ENCODE measurements at places on chromosomes 6 and 20.

- DNase-seq: no peak
These were observed 6.2 kb downstream of the ITCH start for GRCh38 chr20:34369265-34369664.

DNA sequence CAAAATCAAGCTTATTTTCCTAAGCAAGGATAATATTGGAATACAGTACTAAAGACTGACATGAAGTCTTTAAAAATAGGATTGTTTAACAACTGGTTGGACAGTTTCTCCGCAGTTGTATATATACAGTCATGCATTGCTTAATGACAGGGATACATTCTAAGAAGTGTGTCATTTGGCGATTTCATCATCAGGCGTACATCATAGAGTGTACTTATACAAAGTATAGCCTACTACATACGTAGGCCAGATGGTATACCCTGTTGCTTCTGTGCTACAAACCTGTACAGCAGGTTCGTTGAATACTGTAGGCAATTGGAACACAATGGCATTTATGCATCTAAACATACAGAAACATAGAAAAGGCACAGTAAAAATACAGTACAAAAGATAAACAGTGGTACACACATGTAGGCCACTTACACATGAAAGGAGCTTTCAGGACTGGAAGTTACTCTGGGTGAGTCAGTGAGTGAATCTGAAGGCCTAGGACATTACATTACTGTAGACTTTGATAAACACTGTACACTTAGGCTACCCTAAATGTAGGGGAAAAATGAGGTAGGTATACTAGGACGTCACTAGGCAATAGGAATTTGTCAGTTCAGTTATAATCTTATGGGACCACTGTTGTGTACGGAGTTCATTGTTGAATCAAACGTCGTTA, 20.1 kb downstream of the HECA start:
- DNase-seq: no peak

- no peak for DNase-seq
These were observed 1124.0 kb downstream of the GRIK2 start for GRCh38 chr6:102517506-102517905.

DNA sequence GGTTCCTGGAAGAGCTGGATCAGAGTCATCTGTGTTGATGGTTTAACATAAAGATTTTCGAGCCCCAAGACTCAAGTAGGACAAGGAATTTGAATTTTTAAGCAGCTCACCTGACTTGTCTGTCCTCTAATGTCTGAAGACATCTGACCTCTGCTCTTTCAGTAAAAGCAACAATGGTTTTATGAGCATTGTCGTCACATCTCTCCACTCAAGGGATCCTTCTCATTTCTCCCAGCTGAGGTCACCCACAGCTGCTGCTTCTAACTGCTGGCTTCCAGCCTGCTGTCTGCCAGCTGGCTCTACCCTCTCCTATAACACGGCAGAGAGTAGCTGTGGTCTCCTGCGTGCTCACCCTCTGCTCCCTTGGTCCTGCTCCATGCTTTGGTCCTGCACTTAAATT, 24.7 kb upstream of the HDAC2 start:
- DNase-seq: peak; percentile 78

GRCh38 chr20:25643716-25644115, 19.9 kb upstream of the NANP start:
- no peak for DNase-seq

GRCh38 chr6:3351829-3352524, 93.2 kb downstream of the PSMG4 start:
- no peak for DNase-seq

Measured in nucleus accumbens (tissue), 56 donors.